A172 (cell line): ENCODE measurements at places on chromosomes 13 and 19. TPM values are rescaled to one million over a fixed set of nuclear protein-coding genes. Genes with fewer than 3 reads are reported as not detected.

Gene TMEM91
- 0.98 and 2.1 TPM in 2 replicates for total RNA-seq

Gene TPTE2
- not detected in 2 replicates for total RNA-seq

Gene EID2B
- 9.4 and 15.8 TPM in 2 replicates for total RNA-seq

Gene KIR2DL4
- not detected in 2 replicates for total RNA-seq

Gene DPF1
- 6.4 and 19.2 TPM in 2 replicates for total RNA-seq

Gene IFNL1
- not detected in 2 replicates for total RNA-seq

Gene IGFL3
- total RNA-seq, result 0.53 TPM in 1 of 2 replicates, not detected in the other
